ENCODE measurements at places on chromosomes 4 and X. TPM values are rescaled to one million over a fixed set of nuclear protein-coding genes. Genes with fewer than 3 reads are reported as not detected.

FGB gene
- not detected for total RNA-seq

TMEM154 gene
- 1.4 TPM for total RNA-seq

DMRTC1B gene
- not detected for total RNA-seq

ARHGAP6 gene
- total RNA-seq, result under 0.01 TPM

TEX11 gene
- total RNA-seq, result not detected
